ENCODE measurements at places on chromosomes 3 and 15.

GRCh38 chr15:39327005-39327730, 253.7 kb upstream of the THBS1 start:
- DNase-seq: no peak

DNA sequence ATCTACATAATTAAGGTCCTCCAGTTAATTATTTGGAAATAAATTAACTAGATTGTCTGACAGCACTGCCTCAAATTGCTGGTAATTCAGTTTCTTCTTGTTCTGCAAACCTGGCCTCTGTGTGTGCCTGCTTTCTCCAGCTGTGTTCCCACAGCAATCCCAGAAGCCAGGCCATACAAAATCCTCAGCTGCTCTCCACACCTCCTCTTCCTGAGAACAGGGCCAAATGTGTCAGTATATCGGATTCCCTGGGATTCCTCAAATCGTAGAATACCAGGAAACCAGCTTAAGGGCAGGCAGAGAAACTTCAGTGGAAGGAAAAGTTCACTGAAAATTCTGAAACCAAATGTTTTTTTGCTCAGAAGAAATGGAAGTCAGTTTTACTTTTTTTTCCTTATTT, 261.4 kb downstream of the ZMAT3 start:
- no peak for DNase-seq

- DNase-seq: no peak
These were observed 353.6 kb downstream of the SHQ1 start for GRCh38 chr3:72494626-72495025.

- no peak for DNase-seq
These were observed 386.3 kb downstream of the ZIC1 start for GRCh38 chr3:147795418-147795817.

DNA sequence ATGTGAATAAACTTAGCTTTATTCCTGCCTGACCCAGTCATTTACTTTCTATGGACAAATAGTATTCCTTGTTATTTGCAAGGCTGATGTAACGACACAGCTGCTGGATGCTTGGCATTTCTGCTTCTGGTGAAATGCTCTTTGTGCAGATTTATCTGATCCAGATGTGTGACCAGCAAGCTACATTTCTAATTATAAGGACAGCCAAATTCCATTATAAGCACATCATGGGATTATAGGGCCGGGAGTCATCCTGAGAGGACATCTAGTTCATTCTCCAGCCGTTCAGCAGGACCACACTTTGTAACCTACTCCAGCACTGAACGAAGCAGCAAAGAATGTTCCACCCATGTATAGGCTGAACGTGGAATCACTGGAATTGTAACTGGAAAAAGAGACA, 42.9 kb downstream of the FNDC3B start:
- no peak for DNase-seq

- no peak for DNase-seq
These were observed 16.2 kb upstream of the CHD2 start for GRCh38 chr15:92883876-92884435.

DNA sequence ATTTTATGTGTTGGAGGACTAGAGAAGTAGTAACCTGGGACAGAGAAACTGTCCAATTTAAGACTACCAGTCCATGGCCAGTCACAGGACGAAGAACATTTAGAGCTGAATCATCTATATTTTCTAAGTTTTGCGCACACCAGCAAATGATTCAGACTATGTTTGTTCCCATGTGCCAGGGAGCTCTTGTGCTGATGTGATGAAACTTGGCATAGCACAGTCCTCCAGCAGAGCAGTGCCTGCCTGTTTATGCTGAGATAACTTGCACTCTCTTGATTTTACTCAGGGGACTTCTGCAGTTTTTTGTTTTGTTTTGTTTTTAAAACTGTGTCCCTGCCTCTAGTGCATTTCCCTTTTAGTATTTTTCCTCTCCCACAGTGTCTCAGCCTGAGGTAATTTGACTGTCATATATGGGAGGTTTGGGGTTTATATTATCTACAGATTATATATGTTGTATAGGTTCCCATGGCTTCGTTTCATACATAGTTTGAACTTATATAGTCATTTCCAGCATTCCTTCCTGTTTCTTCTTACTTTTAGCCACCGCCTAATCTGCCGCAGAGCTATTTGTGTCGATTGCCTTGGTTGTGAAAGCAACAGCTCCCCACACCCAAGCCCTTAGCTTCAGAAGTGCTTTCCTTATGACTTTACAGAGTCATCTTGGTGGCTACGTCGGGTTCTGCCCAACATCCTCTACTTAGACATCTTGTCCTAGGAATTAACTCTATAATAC, 45.5 kb downstream of the PPM1L start:
- no peak for DNase-seq

DNA sequence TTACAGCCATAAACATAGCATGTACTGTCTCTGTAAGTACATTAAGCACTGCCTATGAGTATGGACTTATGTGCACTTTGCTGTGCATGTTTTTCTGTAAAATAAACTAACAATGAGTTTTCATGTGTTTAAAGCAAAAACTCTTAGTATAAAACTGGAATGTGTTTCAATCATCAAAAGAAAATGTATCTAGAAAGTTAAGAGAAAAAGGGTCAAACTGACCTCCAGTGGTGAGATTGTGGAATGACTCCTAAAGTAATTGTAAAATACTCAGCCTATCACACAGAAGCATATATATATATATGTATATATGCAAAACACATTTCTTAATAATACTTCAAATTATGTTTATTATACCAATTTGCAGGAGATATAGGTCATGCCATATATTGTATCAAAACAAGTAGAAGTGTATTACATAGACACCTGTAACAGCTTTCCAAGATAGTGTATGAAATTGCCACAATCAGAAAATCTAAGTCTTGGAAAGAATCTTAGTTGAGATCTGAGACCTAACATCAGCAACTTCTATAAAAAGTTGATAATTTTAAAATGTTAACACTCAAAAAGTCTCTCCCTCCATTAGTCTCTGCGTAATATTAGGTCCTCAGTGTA, 199.6 kb downstream of the FMN1 start:
- DNase-seq: no peak

DNA sequence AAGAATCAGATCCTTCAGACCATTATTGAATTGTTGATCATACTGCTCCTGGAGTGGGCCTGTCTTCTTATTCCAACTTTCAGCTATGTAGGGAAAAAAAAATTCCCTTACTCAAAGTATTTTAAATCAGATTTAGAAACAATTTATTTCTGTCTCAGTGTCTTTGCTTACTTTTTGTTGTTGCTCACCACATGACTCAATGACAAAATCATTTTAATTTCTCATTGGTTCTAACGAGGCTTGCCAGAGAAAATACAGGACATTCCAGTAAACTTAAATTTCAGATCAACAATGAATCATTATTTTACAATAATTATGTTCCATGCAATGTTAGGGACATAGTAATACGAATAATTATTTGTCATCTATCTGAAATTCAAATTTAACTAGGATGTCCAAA, 748.5 kb upstream of the CBLB start:
- DNase-seq: no peak

DNA sequence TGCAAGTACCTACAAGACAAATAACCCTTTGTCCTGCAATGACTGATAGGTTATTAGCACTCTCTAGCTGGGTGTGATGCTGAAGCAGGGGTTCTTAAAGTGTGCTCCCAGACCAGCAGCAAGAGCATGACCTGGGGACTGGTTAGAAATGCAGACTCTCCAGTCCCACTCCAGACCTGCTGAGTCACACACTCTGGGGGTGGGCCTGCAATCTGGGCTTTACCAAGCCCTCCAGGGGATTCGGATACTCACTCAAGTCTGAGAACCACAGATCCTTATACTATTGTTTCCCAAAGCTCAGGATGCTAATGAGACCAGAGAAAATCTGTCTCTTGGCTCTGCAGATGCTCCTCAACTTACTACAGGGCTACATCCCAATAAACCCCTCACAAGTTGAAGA, 142.1 kb upstream of the RAD18 start:
- DNase-seq: no peak

DNA sequence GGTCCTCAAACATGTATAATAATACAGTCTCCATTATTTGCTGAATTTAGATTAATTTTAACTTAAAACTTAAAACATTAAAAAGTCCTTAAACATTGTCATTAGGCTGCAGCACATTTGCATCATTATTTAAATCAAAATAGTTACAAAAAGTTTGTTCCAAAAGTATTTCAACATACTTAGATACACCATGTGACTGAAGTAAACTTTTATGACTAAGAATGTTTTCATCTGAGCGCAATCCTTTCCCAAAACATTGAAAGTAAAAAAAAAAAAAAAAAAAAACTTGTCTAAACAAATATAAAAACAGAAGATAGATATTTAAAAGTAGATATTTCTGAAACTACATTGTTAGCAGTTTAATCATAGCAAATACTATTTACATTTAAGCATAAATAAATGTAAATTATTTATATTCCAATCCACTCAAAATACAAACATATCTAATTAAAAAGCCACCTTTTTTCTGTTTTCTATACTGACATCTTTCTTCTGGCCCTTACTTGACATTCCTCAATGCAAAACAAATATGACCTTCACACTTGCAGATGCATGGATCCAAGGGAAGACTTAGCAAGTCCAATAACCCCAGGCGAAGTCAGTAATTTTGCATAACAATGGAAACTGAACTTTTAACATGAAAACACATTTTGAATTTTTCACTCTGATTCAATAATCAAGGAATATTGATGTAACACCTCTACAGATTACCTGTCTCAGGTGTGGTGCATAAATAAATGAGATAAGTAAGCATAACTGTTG, 10.3 kb downstream of the FAM227B start:
- no peak for DNase-seq

DNA sequence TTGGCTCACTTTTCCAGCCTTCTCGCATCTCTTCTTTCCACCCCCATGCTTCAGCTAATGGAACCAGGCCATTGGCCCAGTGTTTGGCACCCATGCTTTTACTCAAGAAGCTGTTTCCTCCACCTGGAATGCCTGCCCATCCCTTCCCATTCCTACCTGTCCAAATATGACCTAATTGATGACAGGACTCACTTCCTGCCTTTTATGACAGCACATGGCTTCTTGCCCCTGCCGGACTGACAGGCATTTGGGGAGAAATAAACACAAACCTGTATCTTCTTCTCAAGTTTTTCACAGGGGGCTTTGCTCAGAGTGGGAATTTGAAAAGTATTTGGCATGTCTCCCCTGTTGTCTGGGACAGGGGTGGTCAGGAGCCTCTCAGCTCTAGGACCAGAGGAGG, 120.1 kb downstream of the ABHD5 start:
- no peak for DNase-seq

GRCh38 chr3:134477002-134477401, 8.8 kb downstream of the ANAPC13 start:
- no peak for DNase-seq

DNA sequence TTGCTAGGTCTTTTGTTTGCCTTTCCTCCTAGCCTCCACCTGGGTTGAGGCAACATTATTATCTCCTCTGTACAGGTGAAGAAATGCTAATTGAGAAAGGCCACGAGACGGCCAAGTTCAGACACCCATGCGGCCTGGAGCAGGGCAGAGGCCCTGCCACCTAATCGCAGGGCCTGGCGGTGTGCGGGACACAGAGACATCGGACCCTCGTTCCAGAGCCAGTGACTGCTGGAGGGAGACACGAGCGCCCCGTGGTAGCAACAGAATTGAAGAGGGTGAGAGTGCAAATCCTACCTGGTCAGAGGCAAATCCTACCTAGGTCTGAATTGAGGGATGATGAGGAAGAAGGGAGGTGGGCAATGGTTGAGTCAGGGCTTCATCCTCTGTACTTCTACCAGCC, 113.8 kb upstream of the MEF2A start:
- DNase-seq: no peak

DNA sequence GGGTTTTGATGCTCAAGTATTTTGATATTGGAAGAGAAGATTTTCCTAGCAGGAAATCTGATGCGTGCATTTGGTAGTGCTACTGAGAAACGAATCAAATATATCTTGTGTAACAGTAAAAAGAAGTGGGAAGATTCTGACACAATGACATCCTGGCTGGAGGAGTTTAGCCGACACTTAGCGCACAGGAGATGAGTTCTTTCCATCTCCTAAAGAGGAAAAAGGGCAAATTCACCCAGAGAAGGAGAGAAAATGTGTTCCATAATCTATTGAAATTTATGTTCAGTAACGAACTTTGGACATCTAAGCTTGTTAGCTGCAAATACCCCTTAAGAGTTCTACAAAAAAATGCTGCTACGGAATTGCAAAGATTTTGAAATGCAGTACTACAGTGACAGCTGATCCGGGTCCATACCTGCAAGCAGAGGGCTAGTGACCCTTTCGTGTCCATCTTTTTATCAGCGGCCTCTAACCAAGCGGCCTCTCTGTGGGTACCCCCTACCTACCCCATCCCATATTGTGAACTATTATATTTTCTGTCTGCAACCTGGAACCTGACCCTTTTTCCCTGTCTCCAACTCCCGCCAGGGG, 971 bp downstream of the CPOX start:
- no peak for DNase-seq

GRCh38 chr3:177195242-177195991, 1.9 kb downstream of the TBL1XR1 start:
- DNase-seq: no peak

DNA sequence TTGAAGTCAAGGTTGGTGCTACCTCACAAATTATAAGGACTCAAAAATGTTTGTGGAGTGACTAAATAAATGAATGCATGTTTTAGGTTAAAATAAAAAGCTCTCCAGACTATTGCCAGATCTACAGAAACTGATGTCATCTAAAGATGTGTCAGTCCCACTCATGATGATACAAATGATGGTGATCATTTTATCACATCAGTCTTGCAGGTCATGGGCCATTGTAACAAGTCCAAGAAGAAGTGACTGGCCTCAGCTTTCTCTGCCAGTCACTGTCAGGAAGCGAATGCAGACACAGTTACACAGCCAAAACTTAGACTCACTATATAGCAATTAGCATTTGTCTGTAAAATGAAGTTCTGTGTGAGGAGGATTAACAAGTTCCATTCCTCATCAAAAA, 18.5 kb downstream of the ATP8B4 start:
- DNase-seq: no peak

DNA sequence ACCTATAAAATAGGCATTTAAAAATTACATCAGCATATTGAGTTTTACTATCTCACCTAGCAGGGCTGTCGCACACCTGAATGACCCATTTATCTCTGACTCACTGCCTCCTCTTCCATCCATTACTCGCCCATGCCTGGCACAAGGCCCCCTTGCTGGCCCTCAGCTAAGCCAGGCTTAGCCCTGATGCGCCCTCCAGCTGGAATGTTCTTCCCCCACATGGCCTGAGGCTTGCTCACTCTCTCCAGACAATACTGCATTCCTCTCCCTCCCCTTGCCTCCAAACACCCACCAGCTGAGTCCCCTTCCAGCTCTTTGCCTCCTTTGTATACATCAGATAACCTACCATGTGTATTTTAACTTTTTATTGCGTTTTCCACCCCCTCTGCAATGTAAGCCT, 7.2 kb downstream of the SH3BP5 start:
- no peak for DNase-seq

GRCh38 chr3:96844204-96844514, 29.8 kb downstream of the EPHA6 start:
- DNase-seq: no peak
